ENCODE measurements at places on chromosomes 4 and X.

DNA sequence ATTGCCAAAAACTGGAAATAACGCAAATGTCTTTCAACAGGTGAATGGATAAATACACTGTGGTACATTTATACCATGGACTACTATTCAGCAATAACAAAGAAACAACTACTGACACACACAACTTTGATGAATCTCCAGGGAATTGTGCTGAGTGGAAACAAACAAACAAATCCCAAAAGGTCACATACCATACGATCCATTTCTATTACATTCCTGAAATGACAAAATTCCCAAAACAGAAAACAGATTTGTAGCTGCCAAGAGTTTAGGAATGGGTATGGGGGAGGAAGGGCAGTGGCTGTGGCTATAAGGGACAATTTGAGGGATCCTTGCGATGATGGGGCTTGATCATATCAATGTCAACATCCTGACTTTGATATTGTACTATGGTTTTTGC is 2.5 kb downstream of the ZNF182 start:
- no peak for DNase-seq

DNA sequence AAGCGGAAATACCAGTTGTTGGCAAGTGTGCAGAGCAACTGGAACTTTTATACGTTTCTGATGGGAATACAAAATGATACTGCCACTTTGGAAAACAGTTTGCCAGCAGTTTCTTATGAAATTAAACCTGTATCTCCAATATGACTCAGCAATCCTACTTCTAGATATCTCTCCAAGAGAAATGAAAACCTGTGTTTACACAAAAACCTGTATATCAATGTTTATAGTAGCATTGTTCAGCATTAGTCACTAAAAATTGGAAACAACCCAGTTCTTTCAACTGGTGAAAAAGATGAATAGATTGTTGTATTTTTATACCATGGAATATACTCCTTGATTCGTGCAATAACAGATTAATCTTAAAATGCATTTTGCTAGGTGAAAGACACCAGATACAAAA is 26.8 kb downstream of the ATP7A start:
- no peak for DNase-seq

GRCh38 chrX:132031867-132032266 is 8.8 kb downstream of the STK26 start:
- DNase-seq, result no peak

DNA sequence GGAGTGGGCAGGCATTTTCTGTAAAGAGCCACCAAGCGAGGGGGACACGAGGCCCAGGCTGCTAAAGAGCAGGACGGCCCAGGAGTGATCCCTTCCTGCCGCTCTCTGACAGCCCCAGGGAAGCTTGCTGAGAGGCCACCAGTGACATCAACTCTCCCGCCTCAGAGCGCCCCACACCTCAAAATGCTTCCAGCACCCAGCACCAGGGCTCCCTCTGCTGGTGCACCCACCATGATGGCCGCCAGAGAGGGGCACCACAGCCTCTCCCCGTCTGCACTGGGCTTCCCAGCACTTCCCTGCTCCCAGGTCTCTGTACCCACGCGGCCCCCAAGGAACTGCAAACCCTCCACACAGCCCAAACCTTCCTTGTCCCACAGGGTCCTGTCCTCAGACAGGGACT is 40.4 kb downstream of the GAK start:
- no peak for DNase-seq

GRCh38 chr4:111204797-111205196 is 581.9 kb upstream of the PITX2 start:
- no peak for DNase-seq

DNA sequence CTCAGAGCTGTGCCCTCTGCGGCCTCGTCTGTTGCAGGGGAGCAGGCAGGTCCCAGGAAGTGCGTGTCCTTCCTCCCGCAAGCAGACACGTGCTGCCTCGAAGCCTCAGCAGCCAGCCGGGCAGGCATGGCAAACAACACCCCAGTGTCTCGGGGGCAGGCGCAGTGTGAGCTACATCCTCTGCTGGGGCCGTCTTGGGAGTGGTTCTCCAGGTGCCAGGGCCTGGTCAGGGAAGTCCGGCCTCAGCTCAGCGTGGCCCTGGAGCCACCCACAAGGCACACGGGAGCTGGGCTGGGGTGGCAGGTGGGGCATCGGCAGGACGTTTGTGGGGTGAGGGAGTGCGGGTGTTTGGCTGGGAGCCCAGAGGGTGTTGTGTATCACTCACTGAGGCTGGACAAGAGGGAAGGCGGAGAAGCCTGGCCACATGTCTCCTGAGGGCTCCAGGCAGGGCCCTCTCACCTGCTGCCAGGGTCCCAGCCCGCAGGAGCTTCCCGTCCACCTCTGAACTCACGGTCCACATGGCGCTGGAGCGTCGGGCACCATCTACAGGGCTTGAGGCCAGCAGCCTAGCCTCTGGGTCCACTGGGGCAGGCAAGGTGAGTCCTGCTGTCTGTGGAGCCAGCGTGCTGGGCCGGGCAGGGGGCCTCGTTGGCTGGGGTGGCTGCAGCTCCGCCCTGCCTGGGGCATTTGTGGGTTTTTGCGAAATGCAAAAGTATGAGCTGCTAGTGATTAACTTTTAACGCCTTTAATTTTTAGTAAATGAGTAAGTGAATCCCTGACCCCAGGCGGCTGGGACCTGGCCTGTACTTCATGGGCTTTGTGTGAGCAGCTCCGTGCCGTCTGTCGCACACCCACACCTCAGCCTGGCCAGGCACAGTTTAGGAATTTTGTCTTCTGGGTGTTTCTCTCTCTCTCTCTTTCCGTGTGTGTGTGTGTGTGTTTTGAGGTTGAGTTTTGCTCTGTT is 17.3 kb upstream of the UVSSA start:
- DNase-seq, result no peak

GRCh38 chrX:38262715-38263620 is 42.3 kb upstream of the SRPX start:
- DNase-seq, result no peak

DNA sequence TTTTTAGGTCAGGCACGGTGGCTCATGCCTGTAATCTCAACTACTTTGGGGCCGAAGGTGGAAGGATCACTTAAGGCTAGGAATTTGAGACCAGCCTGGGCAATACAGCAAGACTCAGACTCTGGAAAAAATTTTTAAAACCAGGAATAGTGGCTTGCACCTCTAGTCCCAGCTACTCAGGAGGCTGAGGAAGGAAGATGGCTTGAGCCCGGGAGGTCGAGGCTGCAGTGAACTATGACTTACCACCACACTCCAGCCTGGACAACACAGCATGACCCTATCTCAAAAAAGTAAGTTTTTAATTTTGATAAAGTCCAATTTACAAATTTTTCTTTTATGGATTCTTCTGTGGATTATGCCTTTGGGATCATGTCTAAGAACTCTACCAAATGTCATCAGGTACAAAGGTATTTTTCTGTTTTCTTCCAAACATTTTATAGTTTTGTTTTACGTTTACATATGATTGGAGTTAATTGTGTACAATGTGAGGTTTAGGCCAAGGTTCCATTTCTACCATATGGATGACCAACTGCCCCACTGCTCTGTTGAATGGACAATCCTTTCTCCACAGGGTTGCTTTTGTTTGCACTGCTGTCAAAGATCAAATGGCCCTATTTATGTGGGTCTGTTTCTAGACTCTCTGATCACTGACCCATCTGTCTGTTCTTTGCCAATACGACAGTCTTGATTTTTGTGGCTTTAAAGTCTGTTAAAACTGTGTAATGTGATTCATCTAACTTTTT is 48.2 kb downstream of the CPLX1 start:
- DNase-seq, result no peak

DNA sequence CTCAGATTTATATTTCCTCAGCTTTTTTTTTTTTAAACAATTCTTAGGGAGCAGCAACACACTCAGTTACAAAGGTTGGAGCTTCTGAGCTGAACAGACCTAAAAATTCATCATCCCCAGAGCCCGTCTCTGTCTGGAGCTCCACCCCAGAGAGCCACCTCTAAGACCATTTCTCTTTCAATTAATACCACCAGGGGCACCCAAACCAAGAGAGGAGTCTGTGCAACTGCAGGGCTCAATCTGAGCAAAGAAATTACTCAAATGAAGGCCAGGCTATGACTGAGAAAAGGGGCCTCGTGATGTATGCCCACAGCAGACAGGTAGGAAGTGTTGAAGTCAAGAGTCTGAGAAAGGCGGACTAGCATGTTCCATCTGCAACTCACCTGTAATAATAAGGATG is 95.5 kb downstream of the C4orf51 start:
- no peak for DNase-seq

DNA sequence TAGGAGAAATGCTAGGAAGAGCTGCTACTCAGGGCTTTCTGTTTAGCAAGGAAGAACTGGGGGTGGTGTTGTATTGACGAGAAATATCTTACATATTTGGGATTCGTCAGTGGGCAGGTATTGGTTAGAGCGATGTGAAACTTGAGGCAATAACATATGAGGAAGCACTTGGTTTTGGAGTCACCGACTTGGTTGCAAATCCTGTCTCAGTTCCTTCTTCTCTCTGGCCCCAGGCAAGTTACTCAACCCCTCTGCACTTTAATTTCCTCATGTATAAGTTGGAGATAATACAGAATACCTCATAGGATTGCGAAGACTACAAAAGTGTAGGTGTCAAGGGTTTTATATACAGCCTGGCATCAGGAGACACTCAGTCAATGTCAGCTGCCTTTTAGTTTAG is 34.1 kb downstream of the GPAT3 start:
- no peak for DNase-seq

GRCh38 chr4:113637823-113638561 is 123.5 kb downstream of the CAMK2D start:
- DNase-seq, result no peak

GRCh38 chrX:149248073-149248625 is 257.0 kb downstream of the IDS start:
- no peak for DNase-seq
